ENCODE measurements at places on chromosomes 4 and X.
A peak's percentile ranks its signal among the peaks of the same experiment; 100 is the strongest.

DNA sequence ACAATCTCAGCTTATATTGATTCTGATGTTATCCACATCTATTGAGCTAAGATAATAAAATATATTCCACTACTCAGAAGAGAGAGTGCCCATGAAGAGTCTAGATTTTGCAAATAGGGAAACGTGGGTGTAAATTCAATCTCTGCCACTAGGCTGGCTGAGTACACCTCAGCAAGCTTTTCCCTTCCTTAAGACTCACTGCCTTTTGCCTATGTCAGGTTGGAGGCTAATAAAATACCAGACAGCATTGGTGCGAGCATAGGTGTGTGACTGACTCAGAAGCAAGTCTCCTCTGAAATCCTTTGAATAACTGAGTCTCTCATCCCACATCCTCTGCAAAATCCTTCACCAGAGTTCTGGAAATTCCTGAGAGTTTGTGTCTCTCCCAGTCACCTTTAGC lies 405.4 kb upstream of the CPEB2 start:
- DNase-seq, result no peak

GRCh38 chrX:115018944-115019343 lies 1.5 kb upstream of the IL13RA2 start:
- DNase-seq, result no peak

DNA sequence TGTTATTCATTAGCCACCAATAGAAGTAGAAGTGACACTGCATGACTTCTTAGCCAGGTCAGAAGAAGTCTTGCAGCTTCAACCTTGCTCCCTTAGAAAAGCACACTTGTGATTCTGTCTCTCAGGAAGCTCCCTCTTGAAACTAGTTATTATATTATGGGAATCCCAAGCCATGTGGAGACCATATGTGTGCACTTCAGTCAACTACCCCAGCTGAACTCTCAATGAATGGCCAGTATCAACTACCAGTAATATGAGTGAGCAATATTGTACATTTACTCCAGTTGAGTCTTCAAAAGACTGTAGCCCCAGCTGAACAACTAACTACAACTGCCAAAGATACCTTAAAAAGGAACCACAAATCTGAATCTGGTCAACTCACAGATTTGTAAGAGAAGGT lies 77.1 kb upstream of the GABRA3 start:
- DNase-seq, result no peak

GRCh38 chrX:118350706-118351105 lies 4.8 kb downstream of the WDR44 start:
- DNase-seq, result no peak

DNA sequence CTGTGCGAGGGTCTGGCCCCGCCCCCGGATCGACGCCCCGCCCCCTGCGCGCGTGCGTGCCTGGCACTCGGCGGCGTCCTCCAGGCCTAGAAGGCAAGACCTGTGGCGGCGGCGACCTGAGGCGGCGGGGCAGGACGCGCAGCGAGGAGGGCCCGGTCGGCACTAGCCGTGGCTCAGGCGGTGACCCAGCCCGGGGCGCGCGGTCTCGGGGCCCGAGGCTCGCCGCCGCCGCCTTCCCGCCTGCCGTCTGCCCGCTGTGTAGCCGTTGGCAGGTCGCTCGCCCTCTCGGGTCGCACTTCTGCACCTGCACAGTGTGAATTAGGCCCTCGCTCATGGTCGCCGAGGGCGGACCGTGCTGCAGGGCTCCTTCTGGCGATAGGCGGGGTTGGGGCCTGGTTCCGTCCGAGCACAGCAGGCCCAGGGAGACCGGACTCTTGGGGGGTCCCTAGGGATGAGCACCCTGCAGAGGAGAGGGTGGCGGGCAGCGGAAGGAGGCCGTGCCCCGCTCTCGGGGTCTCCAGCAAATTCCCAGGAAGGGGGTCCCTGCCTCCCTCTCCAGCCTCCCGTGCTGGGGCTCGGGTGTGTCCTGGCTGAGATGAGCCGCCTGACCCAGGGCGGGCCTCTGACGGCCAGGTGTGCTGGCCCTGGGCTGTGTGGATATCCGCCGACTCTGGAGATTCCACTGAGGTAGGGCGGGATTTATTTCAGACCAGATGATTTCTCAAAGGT lies 557 bp upstream of the FAM53A start:
- DNase-seq, result peak; percentile 92

- no peak for DNase-seq
Measured at GRCh38 chr4:144450526-144450925, 195.4 kb upstream of the HHIP start.

DNA sequence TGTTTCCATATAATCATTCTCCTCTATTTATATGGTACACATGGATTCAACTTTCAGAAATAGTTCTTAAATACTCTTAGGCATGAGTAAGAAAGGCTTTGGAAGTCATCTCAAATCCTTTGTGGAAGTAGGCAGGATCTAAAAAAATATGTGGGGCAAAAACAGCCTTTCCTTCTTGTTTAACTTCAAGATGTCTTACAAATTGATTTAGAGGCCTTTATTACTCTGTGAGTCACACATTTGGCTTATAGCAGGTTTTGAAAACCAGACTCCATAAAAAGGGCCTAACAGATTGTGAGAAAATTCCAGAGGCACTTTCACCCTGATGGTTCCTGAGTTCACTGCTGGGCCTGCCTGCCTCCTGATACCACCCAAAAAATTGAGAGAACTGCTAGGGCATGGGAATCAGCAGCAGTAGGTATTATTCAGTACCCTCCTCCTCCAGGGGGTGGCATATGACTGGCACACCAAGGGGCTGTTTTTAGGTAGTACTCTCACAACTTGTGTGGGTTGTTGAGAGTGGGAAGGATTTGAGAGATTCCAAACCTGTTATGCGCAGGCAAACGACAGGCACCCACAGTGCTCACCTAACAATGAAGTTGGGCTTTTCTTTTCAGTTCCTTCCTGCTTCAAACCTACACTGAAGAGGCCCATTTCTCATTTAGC lies 162.7 kb upstream of the MBNL3 start:
- no peak for DNase-seq

DNA sequence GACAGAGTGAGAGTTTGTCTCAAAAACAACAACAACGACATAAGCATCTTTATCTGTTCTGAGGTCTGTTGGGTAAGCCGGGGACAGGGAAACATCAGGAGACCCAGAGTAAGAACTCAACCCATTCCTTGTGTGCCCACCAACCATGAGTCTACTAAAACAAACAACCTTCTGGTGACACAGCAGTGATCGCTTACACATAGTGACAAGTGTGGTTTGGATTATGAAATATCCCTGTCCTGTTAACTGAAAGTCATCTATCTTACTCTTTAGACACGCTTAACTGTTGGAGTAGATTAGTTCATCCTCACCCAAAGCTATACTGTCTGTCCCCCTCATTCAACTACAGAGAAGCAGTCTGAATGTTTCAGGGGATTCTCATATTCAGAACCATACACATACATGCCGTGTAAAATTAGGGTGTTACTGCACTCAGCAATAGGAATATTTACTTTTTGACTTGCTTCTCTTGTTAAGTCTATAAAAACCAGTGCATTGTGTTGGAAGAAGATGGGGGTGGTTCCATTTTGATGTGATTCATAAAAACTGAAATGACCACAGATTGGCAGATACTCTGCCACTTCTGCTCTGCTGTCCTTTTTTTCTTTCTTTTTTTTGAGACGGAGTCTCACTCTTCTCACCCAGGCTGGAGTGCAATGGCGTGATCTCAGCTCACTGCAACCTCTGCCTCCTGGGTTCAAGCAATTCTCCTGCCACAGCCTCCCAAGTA lies 27.4 kb downstream of the PHKA2 start:
- no peak for DNase-seq

DNA sequence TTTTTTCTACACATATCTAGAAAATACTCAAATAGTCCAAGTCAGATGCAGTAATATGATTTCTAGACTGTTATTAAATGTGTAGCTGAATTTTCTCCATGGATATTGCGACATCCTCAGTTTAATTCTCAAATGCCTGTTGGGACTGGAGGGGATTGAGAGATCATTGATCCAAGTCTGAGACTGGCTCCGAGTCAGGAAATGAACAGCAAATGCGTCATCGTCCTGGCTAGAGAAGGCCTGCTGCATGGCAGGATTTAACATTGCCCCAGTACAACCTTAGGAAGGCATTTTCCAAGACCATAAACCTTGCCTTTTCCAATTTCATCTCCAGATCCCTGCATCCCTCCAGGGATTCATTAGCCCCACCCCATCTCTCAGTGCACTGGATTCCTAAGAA lies 56.6 kb upstream of the SLC6A14 start:
- no peak for DNase-seq

DNA sequence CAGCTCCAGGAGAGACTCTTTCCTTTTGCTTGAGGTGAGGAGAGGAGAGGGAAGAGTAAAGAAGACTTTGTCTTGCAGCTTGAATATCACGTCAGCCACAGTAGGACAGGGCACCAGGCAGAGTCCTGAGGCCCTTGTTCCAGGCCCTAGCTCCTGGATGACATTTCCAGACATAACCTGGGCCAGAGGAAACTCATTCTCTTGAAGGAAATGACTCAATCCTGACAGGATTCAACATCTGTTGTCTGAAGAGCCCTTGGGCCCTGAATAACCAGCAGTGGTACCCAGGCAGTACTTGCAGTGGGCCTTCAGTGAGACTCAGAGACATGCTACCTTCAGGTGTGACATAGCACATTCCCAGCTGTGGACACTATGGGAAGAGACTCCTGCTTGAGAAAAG lies 62.8 kb downstream of the FGF16 start:
- no peak for DNase-seq

- no peak for DNase-seq
Measured at GRCh38 chr4:7638489-7638888, 203.8 kb upstream of the PSAPL1 start.

DNA sequence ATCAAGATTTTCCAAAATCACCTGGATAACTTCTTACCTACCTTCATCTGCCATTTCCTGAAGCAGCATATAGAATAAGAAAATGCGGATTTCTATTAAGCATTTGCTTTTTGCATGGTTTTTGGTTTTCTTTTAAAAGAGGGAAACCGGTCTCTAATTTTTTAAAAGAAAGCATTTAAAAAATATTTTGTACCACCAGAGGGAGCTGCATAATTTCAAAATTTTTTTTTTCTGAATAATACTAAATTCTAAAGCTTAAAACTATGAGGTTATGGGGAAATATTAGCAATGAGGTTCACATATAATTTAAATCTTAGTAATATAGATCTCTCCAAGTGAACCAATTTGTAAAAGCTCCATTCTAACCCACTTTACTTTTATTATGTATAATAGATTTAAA lies 137.7 kb upstream of the TENT5D start:
- no peak for DNase-seq

- DNase-seq, result no peak
Measured at GRCh38 chr4:40434126-40434687, 99.1 kb downstream of the CHRNA9 start.

DNA sequence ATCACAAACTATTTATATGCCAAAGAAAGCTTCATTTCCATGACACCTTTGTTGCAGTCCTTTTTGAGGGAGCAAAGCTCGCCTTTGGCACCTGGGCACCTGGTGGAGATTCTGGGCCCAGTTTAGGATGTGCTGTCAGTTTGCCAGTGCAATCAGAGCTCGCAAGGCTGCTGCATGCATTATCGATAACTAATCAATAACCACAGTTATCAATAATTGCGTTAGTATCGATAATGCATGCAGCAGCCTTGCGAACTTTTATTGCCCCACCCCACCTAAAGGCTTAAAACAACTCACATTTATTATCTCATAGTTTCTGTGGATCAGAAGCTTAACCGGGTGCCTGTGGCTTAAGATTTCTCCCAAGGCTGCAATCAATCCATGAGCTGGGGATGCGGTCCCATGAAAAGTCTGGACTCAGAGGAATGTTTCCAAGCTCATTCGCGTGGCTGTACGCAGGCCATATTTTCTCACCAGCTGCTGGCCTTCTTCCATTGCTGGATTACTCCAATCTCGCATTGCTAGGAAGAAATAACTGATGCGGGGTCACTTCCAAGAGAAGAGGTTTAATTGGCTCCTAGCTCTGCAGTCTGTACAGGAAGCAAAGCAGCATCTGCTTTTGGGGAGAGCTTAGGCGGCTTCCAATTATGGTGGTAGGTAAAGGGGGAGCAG lies 6.2 kb upstream of the AFAP1 start:
- no peak for DNase-seq

GRCh38 chr4:146465628-146466027 lies 56.1 kb downstream of the SLC10A7 start:
- DNase-seq, result no peak

DNA sequence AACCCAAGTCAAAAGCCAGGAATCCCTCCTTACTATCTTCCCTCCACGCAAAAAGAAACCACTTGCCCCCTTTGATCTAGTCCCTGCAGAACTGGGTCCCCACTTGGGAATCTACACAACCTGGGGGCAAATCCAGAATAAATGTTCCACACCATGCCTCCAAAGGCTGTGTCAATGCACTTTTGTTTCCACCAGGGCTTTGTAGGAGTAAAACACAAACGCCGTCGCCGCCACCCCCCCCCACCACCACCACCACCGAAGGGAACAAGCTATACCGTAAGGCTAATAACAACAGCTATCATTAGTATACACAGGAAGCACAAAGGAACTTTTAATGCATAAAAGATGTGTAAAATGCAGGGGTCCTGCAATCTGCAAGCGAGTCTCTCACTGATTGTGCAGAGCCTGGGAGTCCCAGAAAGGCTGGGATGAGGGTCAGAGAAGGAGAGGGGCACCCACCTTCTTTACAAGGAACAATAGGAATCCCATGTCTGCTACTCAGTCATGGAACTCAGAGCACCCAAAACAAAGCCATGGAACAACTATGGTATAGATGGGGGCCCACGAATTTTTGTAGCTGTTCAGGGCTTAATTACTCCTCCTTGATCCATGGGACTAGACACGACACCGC lies 13.2 kb downstream of the BCOR start:
- no peak for DNase-seq

- DNase-seq, result no peak
Measured at GRCh38 chr4:86641516-86642090, 47.5 kb downstream of the PTPN13 start.

DNA sequence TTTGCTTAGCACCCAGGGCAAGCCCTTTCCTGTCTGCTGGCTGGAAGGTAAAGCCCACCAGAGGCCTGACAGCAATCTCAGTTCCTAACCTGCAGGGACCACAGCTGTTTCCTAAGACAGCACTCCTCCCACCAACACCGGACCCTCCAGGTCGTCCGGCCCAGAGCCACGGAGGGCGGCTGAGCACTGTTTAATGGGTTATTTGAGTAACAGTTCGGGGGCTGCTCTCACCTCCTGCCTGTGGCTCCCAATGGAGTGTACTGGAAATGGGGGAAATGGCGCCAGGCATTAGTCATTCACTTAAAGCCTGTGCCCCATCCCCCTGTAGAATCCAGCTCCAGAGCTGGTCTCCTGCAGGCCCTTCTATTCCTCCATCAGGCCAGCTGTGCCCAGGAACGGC lies 81.6 kb upstream of the ADRA2C start:
- DNase-seq, result no peak

- DNase-seq, result no peak
Measured at GRCh38 chr4:70801265-70801809, 38.4 kb downstream of the GRSF1 start.

GRCh38 chr4:105014234-105014633 lies 132.4 kb upstream of the TET2 start:
- no peak for DNase-seq

GRCh38 chrX:11470250-11470974 lies 177.2 kb downstream of the AMELX start:
- no peak for DNase-seq

Data from activated naive CD8-positive, alpha-beta T cell treated with anti-CD3 and anti-CD28 coated beads, Interleukin-2, amount 50 U/mL, for 16 hours (primary cell).